ENCODE measurements at places on chromosomes 7 and 10.

DNA sequence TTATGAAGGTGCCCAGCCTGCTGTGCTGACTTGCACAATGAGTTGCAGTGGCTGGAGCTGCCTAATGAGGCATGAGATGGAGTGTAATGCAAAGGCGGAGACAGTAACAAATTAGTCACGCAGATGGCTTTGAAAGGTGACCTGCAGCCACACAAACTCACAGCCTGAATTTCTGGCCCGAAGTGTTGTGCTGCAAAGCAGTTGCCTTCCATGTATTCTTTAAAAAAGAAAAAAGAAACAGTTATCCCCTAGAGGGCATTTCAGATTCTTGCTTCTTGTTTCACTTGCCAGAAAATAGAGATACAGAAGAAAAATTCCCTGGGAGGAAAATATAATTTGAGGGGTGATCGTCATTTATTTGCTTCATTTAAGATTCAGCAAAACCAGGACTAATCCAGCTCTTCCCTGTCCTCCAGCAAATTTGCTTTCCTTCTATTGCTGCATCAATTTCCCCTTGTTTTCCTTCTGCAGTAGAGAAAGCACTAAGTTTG, 239.9 kb downstream of the ADRA2A start:
- no peak for DNase-seq

DNA sequence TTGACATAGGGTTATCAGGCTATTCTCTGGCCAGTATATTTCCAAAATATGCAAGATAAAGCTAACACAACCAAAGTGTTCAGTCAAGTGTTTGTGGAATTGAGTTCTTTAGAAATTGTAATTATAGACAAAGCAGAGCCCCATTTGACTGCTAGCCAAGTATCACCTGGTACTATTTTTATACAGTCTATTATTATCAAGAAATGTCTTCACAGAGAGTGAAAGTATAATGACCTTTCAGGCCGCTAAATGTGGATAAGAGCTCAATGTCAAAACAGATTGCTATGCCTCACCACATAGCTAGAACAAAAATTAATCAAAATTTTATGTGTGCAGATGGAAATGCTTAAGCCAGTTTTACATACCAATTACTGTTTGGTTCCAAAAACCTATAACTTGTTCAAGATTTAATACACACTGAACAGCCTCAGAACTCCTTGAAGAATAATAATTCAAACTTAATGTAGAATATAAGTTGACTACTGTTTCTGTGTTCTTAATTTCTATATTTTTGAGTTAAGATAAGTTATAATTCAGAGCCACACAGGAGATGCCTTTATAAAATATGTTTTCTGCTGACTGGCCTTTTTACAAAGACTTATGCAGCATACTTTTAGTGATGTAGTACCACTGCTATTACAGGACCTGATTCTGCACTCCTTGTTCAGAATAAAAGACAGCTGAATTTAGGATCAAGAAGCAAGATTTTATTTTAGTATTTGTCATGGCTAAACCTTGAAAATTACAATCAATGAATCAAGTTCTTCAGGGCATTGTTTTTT, 31.0 kb downstream of the PRPS1L1 start:
- DNase-seq = no peak

- no peak for DNase-seq
Measured at GRCh38 chr10:103734731-103735130, 120.6 kb downstream of the SH3PXD2A start.

GRCh38 chr7:151744656-151745638, 132.0 kb downstream of the PRKAG2 start:
- no peak for DNase-seq

DNA sequence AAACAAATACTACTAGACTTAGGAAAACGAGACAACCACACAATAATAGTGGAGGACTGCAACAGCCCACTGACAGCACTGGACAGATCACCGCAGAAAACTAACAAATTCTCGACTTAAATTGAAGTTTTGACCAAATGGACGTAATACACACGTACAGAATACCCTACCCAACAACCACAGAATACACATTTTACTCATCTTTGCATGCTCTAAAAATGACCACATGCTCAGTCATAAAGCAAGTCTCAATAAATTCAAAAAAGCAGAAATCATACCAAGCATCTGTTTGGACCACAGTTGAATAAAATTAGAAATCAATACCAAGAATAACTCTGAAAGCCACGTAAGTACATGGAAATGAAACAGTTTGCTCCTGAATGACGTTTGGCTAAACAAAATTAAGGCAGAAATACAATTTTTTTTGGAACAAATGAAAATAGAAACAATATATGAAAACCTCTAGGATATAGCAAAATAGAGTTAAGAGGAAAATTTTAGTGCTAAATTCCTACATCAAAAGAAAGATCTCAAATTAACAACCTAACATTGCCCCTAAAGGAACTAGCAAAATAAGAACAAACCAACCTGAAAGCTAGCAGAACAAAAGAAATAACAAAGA, 30.6 kb downstream of the MAPK8 start:
- DNase-seq = no peak

- DNase-seq = no peak
Measured at GRCh38 chr7:132311733-132312132, 264.5 kb downstream of the PLXNA4 start.

DNA sequence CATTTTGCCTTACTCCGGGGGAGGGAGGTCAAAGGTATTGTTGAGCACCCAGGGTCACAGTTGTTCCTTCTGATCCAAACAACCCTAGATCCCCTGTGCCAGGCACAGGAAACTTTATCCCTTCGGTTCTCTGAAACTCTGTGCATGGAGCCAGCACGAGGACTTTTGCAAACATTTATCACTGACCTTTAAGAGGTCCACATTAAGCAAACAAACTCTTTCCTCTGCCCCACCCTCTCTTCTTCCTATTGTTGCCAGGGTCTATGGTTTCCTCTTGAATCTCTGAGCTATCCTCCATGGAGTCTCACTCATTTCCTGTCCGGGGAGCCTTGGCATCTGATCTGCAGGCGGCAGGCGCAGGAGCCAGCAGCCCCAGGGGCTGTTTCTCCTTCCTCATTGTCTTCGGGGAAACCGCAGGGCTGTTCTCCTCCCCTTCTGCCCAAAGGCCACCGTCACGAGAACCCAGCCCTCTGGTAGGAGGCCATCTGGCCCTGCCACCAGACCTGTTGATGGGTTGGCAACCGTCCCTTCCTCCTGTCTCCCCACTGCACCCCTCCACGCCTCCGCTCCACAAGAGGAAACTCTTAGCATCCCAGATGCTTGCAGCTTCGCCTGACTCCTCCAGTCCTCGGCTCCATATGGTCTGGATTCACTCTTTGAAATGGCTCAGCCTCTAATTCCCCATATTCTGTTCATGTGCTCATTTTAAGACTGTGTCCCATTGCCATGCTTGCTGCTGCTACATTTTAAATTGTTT, 327.3 kb upstream of the NRP1 start:
- no peak for DNase-seq

DNA sequence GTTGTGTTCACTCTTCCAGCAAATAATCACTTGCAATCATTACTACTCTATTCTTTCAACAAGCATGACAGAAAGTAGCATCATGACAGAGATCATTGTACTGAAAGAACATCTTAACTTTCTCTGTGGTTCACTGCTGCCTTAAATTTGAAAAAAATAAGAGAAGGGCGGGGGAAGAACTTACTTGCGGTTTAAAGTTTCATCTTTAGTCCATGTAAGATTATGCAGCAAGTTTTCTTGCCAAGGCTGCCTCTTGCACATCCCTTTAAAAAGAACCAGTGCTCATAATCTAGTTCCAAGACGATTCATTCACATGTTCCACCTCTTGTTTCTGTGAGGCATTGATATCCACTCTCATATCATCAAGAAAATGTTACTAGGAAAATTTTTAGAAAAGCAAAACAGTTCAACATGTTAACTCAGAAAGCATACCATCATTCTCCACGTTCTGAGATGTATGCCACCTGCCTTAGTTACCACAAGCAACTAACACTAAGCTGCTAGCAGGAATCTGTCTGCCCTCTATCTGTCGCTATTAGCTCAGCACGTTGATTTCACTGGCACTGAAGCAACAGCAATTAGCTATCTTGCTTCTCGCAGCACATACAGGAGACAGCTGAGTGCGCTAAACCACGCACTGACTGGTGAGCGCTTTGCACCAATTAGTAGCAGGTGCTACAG, at the start of gene PCDH15:
Gene PCDH15, minus strand, starts transcription at position 491 of the 681 bp plus-strand sequence. CDS start 136,969 bp downstream, outside the sequence.
- no peak for DNase-seq

DNA sequence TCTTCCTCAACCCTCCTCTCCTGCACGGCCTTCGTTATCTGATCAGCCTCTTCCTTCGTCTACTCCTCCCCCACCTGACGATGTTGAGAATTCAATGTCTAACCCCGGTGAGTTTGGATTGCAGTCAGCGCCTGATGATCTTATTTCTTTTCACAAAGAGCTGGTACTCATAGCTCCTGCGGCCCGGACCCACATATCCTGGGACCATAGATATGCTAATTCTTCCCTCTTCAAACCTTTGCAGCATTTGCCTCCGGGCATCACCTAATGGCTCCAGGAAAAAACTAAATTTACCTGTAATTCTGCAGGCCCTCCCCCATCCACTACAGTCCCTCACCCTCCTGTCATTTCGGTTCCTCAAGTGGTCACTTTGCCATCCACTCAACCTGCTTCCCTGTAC, 12.4 kb upstream of the DDC start:
- no peak for DNase-seq

- no peak for DNase-seq
Measured at GRCh38 chr10:33706191-33706590, 371.7 kb upstream of the NRP1 start.

DNA sequence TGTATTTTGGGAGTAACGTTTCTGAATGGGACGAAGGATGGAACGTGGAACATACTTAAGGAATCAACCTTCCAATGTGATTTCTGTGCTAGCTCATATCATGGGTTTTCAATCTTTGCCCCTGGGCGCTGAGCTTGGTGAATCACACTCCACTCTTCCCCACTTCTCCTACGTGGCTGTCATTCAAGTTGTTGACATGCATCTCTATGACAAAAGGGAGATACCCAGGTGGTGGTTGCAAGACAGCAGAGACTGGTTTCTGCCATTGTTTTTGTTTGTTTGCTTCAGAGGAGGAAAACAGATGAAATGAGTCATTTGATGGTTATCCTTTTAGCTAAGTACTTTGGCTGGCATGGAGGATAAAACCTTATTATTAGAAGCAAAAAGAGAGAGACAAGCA, 573.9 kb downstream of the GATA3 start:
- no peak for DNase-seq

GRCh38 chr7:50729962-50730361, 52.7 kb downstream of the GRB10 start:
- no peak for DNase-seq

GRCh38 chr10:47025253-47025539, 114.0 kb downstream of the PTPN20 start:
- no peak for DNase-seq

- no peak for DNase-seq
Measured at GRCh38 chr7:20788420-20788990, 1.8 kb upstream of the SP8 start.

DNA sequence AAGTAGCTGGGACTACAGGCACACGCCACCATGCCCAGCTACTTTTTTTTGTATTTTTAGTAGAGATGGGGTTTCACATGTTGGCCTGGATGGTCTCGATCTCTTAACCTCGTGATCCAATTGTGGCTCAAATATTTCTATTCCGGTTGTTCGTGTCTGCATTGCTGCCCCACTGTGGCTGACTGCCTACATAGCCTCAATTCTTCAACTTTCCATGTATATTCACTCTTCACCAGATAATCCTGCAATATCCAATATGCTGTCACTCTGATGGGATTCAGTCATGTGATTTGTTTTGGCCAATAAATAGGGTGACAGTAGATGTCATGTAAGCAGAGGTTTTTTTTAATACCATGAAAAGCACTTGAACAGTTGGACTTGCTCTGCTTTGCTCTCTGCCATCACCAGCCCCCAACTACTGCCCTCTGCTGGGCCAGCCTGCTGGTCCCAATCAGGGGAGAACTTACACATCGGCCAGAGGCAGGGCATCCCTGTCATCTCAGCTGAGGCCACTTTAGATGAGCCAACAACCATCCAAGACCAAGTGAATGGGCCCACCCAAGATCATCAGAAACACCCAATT, 56.7 kb downstream of the NSUN6 start:
- DNase-seq = no peak

- DNase-seq = no peak
Measured at GRCh38 chr7:137958470-137959431, 43.1 kb downstream of the CREB3L2 start.

DNA sequence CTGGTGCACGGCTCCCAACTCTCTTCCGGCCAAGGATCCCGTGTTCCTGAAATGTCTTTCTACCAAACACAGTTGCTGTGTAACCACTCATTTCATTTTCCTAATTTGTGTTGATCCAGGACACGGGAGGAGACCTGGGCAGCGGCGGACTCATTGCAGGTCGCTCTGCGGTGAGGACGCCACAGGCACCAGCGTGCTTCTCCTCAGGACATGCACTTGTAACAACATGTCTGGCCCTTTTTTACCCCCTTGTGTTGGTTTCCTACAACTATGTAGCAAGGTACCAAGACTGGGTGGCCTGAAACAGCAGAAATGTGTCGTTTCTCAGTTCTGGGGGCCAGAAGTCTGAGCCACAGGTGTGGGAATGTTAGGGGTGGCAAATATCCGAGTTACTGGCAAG, 18.2 kb downstream of the CALML5 start:
- no peak for DNase-seq

DNA sequence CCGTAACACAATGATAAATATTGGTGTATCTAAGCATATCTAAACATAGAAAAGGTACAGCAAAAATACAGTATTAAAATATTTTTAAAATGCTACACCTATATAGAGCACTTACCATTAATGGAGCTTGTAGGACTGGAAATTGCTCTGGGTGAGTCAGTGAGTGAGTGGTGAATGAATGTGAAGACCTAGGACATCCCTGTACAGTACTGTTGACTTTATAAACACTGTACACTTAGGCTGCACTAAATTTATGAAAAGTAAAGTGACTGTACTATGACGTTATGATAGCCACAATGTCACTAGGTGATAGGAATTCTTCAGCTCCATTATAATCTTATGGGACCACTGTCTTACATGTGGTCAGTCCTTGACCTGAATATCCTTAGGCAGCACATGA, 147.0 kb downstream of the GLI3 start:
- DNase-seq = no peak

DNA sequence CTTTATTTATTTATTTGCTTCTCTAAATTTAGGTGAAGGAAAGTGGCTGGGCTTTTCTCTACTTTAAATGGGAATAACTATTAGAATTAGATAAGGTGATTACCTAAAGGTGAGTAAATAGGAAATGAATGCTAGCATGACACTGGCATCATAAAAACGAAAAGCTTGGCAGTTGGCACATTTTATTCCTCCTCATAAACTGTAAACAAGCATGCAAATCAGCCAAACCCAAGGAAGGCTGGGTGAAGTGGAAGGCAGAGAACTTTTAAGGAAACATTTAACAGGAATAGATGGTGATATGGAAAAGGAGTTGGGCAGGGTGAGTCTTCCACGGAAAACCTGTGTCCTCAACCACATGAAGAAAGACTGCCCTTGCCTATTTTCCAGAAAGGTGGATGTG, 669.1 kb downstream of the KCNMA1 start:
- DNase-seq = no peak

DNA sequence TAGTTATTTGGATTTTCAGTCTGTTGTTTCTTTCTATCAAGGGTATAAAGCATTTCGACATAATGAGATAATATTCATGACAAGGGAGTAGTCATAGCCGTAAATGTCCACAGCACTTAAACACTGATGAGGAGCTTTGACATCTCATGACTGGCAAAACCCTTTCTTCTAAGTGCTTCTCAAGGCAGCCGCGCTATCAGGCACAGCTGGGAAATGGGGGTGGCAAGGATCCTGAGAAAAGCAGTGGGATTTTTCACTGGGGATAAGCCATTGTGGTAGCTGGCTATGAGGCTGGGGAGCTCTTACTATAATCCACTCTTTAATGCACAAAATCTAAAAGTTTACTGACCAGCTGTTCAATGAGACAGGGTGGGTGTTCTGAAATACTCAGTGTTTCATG, 493.2 kb upstream of the KLF6 start:
- DNase-seq = no peak

Data from activated T-cell treated with anti-CD3 and anti-CD28 coated beads for 24 hours (primary cell).